ENCODE measurements at places on chromosomes 2 and 18.

DNA sequence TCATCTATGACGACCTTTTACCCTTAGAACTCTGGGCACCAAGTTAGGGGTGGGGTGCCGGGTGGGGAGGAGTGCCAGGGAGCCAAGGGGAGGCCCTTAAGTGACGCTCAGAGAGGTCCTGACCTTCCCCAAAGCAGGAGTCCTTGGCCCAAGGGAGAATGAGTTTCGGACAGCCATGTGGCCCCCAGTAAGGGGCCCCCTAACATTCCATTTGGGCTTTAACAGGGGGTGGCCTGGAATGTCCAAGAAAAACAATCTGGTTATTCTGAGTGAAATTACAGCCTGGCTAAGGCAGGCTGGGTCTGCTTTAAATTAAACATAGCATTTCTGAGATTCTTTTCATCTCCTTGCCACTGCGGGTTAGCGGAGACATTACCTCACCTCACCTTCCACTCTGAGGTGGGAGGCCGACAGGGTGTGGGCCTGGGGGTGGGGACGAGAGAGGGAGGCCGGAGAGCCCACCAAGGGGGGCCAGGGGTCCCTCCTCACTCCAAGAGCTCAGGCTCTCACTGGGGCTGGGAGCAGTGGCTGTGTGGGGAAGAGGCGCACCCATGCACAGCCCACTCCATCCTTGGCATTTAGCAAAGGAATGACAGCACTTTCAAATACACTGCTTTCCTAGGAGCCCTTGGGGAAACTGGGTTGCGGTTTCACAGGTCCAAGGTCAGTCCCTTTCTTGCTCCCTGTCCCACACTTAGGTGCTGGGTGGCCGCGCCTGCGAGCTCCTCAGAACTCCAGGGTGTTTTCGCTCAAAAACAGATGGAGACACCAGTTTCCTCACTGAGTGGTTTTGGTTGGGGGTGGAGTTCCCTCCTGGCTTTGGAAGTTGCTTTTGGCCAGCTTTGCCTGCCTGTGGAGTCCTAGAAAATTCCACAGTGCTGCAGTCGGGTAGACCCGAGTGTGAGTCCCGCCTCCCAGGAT, 107.4 kb downstream of the POLR1A start:
- no peak for DNase-seq

DNA sequence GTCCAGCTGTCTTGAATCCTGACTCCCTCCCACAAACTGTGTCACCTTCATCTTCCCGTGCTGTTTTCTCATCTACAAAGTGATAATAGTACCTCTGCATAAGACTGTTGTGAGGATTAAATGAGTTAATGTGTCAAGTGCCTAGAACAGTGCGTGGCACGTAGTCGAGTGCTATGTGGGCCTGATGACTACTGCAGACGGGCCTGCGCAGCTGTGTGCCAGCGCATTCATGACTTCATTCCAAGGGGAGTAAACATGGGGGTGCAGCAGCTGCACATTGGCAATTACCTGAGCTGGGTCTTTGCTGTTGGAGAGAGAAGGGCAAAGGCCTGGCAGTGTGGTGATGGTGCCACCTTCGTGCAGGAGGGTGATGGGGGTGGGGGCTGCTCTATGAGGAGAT, 5.0 kb downstream of the TEX44 start:
- DNase-seq: no peak

- no peak for DNase-seq
These were observed 2.3 kb upstream of the VSNL1 start for GRCh38 chr2:17538022-17538843.

- no peak for DNase-seq
These were observed 61.6 kb downstream of the LPIN1 start for GRCh38 chr2:11808016-11808400.

Measured in GM04504 (cell line).